ENCODE measurements at places on chromosomes 7 and 10.

GRCh38 chr7:44292876-44293560 lies 32.4 kb downstream of the CAMK2B start:
- peak; percentile 1 for DNase-seq

GRCh38 chr7:133025056-133025455 lies 56.8 kb downstream of the CHCHD3 start:
- DNase-seq, result no peak

- no peak for DNase-seq
Measured at GRCh38 chr10:21309427-21309826, 216.1 kb downstream of the SKIDA1 start.

DNA sequence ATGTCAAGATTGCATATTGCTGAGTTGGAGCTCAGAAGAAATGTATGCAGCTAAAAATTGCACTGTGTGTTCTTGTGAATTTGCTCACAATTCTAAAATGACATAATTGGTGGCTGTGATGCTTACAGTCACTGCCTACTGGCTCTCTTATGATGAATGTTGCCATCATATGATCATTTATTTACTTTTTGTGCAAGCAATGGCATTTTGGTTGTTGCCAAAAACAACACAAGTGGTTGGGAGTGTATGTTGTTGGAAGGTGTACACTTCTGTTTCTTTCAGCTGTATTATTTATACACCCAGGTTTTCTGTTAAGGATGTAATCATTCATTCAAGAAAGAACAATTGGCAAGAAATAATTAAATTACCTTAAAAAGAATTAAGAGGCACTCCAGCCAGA lies 28.9 kb downstream of the PON1 start:
- DNase-seq, result no peak

- no peak for DNase-seq
Measured at GRCh38 chr7:115409682-115410433, 488.0 kb downstream of the MDFIC start.

- DNase-seq, result peak; percentile 61
Measured at GRCh38 chr10:121112579-121113384, 261.6 kb downstream of the WDR11 start.

GRCh38 chr10:6162589-6163356 lies 40.0 kb upstream of the PFKFB3 start:
- no peak for DNase-seq

DNA sequence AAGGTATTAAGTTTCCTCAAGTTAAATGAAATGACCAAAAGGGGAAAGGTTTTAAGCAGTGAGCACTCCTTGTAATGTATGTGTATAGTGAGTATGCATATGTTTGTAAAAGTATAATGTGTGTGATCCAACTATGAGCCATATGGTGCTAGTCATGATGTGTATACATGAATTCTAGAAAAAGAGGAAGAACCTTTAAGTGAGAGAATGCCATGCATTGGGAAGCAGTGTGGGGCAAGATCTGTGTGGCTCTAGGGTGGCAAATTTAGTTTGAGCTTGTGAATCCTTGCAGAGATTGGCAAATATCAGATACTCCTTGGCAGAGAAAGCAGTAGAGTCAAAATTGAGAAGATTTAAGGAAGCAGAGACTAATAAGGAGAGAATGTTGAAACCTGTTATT lies 435.0 kb downstream of the AUTS2 start:
- no peak for DNase-seq

DNA sequence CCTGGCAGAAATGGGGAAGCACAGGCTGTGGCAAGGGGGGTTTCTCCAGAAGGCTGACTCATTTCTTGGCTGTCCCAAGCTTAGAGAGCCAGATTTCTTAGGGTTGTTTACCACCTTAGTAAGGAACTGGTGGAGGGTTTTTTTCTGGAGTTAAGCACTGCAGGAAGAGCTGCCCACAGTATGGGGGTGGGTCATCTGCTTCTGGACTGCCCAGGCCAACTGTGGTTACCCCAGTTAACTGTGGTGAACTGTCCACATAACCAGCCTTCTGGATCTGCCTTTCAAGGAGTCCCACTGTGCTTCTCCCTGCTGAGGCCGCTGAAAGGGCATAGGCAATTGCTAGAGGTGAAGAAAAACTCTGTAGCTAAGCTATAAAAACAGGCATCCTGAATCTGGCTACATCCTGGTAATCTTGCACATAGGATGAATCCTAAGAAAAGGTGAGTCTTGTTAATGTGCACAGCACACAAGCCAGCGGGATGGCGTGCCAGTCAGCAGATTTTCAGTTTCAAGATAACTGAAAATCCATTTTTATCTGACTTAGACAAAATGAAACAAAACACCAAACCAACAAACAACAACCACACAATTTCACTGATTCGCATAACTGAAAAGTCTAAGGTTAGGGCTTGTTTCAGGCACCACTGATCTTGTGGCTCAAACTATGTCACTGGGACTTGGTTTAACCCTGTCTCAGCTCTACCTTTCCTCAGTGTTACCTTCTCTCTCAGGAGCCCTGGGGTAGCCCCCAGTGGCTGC lies 21.6 kb upstream of the TSPAN33 start:
- no peak for DNase-seq

DNA sequence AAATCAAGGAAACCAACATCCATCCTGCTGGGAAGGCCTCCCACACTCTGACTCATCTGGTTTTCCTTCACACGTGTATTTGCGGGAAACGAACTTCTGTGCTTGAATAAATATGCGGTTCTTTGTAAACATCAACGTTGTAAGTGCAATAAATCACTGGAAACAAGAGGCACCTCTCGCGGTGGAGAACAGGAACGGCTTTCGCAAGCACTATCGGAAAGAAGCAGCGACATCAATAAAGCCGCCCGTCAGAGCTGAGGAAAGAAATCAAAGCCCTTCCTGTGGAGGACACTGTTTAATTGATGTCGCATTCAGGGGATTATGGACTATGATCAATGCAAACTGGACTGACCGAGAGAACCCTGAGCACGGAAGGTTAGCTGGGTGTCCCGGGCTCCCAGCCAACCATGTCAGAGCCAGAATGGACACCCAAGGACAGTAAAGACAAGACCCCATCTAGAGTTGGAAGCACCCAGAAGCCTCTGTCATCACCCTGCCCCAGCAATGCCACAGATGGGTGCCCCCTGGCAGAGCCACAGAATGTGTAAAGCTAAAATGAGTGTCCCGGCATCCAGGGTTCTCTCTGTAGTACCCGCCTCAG lies 37.6 kb downstream of the OAT start:
- no peak for DNase-seq

DNA sequence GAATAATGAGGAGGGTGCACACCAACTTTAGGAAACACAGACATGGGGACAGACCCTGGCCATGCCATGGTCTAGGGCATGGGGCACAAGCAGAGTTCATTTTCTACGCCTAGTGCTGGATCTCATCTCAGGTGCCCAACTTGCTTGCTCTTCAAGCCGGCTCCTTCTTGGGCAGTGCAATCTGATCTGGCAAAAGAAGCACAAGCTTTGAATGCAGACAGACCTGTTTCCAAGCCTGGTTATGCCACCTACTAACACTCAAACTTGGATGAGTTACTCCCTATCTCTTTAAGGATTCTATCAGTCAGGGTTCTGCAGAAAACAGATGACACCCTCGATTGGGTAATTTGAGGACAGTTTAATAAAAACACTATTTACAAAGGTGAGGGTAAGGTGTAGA lies 34.9 kb upstream of the WAPL start:
- DNase-seq, result no peak

DNA sequence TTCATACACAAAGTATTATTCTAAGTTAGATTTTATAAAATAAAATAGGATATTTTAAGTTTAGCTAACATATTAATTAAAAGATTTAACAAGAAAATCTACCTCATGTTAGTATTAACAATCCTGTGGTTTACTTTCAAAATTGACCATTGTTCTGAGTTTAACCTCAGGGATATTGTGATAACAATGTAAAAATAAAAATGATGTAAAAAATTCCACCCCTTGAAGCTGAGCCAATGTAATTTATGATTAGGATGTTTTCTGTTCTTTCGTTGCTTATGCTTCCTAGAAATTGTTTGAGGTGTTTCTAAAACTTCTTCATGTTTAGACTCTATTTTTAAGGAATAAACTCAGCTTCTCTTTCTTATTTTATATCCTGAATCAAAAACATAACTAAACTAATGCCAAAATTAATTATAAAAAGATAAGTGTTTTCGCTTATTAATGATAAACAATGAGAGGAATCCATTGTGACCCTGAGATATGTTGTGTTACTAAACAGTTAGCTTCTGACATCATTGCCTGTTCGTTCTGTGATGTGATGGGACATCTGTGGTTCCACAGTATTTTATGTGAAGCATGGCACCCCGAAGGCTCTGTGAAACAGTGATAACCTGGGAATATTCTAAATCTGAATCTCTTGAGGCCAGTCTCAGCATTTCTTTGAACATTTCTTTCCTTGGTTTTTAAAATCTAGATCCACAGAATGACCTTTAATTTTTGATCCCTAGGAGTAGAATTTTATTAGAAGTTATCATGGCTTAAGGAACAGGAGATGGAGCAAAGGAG lies 340.8 kb downstream of the ARL4A start:
- DNase-seq, result no peak

GRCh38 chr7:157521752-157522151 lies 184.9 kb downstream of the DNAJB6 start:
- no peak for DNase-seq

DNA sequence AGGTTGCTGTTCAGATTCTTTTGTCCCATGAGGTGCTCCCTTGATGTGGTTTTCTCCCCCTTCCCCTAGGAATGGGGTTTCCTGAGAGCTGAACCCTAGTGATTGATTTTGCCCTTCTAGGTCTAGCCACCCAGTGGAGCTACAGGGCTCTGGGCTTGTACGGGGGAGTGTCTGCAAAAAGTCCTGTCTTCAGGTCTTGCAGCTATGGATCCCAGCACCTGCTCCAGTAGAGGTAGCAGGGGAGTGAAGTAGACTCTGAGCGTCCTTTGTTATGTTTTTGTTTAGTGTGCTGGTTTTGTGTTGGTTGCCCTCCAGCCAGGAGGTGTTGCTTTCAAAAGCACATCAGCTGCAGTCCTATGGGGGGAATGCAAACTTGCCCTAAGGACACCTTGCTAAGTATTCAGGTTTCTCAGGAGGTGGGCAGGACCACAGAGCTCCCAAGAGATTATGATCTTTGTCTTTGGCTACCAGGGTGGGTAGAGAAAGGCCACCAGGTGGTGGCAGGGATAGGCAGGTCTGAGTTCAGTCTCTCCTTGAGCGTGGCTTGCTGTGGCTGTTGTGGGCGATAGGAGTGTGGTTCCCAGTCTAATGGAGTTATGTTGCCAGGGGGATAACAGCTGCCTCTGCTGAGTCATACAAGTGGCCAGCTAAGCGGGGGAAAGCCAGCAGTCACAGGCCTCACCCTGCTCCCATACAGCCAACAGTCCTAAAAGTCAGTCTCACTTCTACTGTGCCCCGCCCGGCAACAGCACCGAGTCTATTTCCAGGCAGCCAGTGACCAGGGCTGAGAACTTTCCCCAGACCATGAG lies 92.4 kb upstream of the JCAD start:
- DNase-seq, result no peak

- DNase-seq, result no peak
Measured at GRCh38 chr10:6119423-6119822, 30.6 kb downstream of the RBM17 start.

DNA sequence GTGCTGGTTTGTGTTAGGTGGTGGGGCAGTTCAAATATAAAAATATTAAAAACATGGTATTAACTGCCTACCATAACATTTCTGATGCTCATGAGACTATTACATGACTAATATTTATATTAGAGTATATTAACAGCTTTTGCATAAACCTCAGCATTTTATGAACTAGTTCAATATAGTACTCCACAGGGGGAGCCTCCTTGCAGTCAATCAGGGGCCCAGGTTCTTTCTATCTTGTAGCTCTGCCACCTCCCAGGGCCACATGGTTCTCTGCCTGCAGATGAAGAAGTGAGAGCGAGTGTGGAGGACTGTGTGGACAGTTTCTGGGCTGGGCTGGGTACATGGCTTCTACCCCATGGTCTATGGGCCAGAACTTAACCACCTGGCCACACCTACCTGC lies 159.5 kb downstream of the RPS24 start:
- no peak for DNase-seq

DNA sequence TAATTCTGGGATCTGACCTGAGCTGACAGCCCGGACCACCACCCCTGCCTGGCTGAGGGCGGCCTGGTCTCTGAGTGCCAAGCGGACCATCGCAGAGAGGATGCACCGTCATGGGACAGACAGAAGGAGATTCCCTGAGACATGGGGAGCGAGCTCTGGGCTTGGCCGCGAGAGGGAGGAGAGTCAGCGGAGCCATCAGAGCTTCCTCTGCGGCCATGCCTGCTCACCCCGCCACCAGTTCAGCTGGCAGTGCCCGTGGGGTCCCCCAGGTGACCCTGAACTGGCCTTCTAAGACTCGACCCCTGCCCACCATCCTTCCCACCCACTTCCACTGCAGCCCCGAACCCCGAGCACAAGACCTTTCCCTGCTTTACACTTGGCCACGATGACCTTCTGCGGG lies 152.8 kb downstream of the TCERG1L start:
- no peak for DNase-seq

DNA sequence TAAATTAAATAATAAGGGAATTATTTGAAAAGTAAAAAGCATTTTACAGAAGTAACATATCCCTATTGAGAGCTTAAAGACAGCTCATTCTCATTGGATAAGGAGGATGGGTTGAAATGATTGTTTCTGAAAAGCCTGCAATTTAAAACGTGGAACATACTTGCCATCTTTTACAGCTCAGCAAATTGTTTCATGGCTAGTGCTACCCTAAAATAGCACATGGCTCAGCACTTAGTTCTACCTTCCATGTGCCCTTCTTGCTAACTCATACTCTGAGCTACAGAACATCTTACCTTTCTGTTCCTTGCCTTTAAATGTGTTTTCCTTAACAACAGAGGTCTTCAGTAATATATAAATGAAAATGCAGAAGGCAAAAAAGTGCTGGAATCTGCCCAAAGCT lies 8.6 kb downstream of the SEMA3C start:
- DNase-seq, result no peak
